Upper lobe of right lung (tissue), 1 donor: ENCODE measurements at places on chromosomes 2 and 18. TPM values are rescaled to one million over a fixed set of nuclear protein-coding genes. Genes with fewer than 3 reads are reported as not detected.

The GRHL1 gene
- total RNA-seq = 2.7 TPM

The SNRNP200 gene
- 91.2 TPM for total RNA-seq

The CCDC85A gene
- total RNA-seq = 22.2 TPM

The TCF7L1 gene
- 21.1 TPM for total RNA-seq

The SCTR gene
- 21.0 TPM for total RNA-seq

The GATA6 gene
- total RNA-seq = 32.2 TPM

The THUMPD2 gene
- 10.7 TPM for total RNA-seq

The CD207 gene
- total RNA-seq = 3.6 TPM

The GPR39 gene
- total RNA-seq = 13.4 TPM

- no peaks in the 10 kb centered on the region for H3K4me1 ChIP-seq
- H3K36me3 ChIP-seq = no peaks in the 10 kb centered on the region
- no peaks in the 10 kb centered on the region for H3K27me3 ChIP-seq
Measured at GRCh38 chr2:230706053-230706521, 6.6 kb upstream of the CAB39 start.

- no peaks in the 10 kb centered on the region for H3K4me1 ChIP-seq
- DNase-seq = no peak
- no peak overlapping the region for H3K4me3 ChIP-seq
- no peak overlapping the region for H3K27ac ChIP-seq
Measured at GRCh38 chr2:45354776-45355175, 256.3 kb downstream of the SRBD1 start.

GRCh38 chr18:64082513-64082912, 66.4 kb downstream of the LINC00305 start:
- no peaks in the 10 kb centered on the region for H3K36me3 ChIP-seq
- DNase-seq = no peak
- H3K27me3 ChIP-seq = no peaks in the 10 kb centered on the region
- no peaks in the 10 kb centered on the region for H3K4me1 ChIP-seq
- no peak overlapping the region for H3K4me3 ChIP-seq

GRCh38 chr2:3180082-3180908, 197.3 kb downstream of the EIPR1 start:
- H3K36me3 ChIP-seq = no peaks in the 10 kb centered on the region
- H3K27ac ChIP-seq = no peak overlapping the region
- no peak overlapping the region for H3K4me3 ChIP-seq

DNA sequence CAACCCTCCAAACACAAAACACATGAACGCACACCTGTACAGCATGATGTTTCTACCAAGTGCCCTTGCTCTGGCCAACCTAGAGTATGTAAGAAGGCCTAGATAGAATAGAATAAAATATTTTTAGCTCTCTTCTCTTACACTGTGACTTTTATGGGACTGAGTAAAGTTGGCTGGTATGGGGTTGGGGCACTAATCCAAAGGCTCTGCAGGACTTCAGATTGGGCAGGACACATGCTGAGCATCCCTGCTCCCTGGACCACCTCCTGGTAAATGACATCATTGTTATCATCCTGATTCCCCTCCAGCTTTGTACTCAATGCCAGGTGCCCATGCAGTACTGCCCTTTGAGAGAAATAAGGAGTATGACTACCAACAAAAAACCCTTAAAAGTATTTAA, 322.2 kb downstream of the SLC8A1 start:
- H3K36me3 ChIP-seq = no peaks in the 10 kb centered on the region
- H3K27me3 ChIP-seq = no peaks in the 10 kb centered on the region
- no peak overlapping the region for H3K4me3 ChIP-seq
- no peak overlapping the region for H3K27ac ChIP-seq
- no peak for DNase-seq

DNA sequence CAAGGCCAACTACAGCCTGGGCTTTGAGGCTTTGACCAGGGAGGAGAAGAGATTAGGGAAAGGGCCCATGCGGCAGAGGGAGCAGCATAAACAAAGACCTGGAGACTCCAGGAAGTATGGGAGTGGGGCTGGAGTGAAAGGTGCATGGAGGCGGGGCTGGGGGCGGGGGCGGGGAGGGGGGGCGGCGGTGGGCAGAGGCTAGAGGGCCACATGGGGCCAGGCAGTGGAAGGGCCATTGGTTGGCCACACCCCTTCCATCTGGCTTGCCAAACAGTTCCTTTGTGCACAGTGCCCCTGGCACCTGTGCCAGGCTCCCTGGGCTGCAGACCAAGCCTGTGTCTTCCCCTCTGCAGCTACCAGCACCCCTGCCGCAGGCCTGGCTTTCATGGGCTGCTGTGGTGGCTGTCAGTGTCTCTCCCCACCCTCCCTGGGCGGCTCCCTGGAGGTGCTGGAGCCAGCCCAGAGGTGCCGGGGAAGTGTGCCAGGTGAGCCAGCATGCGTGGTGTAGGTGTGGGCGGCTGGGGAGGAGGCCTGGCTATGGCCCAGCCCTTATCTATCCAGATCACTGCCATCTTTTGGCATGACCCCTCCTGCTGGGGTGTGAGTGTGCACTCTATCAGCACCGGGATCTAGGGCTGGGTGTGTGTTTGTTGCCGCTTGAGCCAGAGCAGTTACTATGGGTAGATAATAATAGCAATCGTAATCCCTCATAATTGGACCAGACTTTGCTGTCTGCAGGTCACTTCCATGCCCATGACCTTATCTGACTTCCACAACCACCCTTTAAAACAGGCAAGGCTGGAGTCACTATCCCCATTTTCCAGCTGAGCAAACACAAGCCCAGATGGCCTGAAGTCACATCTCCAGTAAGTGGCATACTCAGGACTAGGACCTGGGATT, 30.5 kb downstream of the DNMT3A start:
- H3K4me3 ChIP-seq = no peak overlapping the region
- peak overlapping the region; percentile 17 for H3K27ac ChIP-seq
- H3K27me3 ChIP-seq = no peaks in the 10 kb centered on the region

GRCh38 chr2:10530607-10531239, 82.6 kb upstream of the ODC1 start:
- no peaks in the 10 kb centered on the region for H3K36me3 ChIP-seq
- H3K4me1 ChIP-seq = no peaks in the 10 kb centered on the region
- H3K27me3 ChIP-seq = no peaks in the 10 kb centered on the region
- H3K27ac ChIP-seq = no peak overlapping the region
- no peak for DNase-seq

DNA sequence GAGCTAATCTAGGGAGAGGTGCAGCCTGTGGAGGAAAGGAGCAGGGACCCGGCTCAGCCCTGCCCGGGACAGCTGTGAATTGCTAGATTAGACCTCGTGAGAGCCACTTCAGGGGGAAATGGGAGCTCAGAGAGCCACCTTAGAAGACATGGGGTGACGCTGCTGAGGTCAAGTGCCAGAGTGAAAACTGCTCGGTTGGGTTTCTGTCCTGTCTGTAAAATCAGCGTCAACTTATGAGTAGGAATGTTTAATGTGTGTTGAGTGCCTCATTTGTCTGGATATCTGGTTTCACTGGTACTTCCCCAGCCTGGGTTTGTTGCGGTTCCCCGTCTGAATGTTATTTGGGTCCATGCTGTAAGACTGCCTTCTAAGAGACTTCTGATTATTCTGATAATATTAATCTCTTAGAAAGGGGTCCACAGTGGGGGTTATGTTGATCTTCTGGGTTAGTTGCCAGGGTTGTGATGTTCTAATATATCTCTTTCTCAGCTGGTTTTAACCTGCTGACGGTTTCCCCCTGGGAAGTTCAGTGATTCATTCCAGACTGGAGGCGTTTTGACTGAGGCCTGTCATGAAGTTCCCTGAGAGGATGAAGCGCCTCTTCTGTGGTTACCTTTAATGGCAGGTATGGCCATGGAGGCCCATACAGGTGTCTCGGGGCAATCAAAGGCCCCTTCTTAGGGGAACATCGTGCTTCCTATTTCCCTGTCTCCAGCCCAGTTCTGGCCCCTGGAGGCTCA, 175.9 kb downstream of the SH3RF3 start:
- H3K36me3 ChIP-seq = no peaks in the 10 kb centered on the region
- peaks cover 9% of the 10 kb centered on the region for H3K4me1 ChIP-seq
- no peak overlapping the region for H3K27ac ChIP-seq

- no peak overlapping the region for H3K4me3 ChIP-seq
- no peaks in the 10 kb centered on the region for H3K4me1 ChIP-seq
- no peaks in the 10 kb centered on the region for H3K36me3 ChIP-seq
- no peak for DNase-seq
- no peaks in the 10 kb centered on the region for H3K27me3 ChIP-seq
Measured at GRCh38 chr2:72326759-72327158, 179.1 kb upstream of the CYP26B1 start.

- H3K27me3 ChIP-seq = no peaks in the 10 kb centered on the region
- H3K4me1 ChIP-seq = no peaks in the 10 kb centered on the region
- no peak for DNase-seq
- H3K4me3 ChIP-seq = no peak overlapping the region
- H3K36me3 ChIP-seq = no peaks in the 10 kb centered on the region
Measured at GRCh38 chr18:76573325-76574025, 78.4 kb upstream of the ZNF516 start.

DNA sequence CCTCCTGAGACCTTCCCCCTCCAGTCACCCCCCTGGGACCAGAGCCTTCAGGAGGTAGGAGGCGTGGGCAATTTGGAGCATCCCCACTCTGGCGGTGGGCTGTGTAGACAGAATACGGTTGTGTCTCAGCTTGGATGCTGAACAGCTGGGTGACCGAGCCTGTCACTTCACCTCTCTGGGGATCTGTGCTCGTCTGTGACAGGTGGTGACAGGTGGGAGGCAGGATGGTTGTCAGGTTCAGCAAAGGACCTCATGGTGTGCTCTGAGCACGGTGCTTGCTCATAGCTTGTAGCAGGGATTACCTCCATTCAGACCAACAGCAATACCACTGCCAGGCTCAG, 186.5 kb upstream of the HS6ST1 start:
- H3K27ac ChIP-seq = no peak overlapping the region
- peak; percentile 47 for DNase-seq
- no peaks in the 10 kb centered on the region for H3K4me1 ChIP-seq
- no peaks in the 10 kb centered on the region for H3K36me3 ChIP-seq
- no peak overlapping the region for H3K4me3 ChIP-seq
- H3K27me3 ChIP-seq = no peaks in the 10 kb centered on the region

DNA sequence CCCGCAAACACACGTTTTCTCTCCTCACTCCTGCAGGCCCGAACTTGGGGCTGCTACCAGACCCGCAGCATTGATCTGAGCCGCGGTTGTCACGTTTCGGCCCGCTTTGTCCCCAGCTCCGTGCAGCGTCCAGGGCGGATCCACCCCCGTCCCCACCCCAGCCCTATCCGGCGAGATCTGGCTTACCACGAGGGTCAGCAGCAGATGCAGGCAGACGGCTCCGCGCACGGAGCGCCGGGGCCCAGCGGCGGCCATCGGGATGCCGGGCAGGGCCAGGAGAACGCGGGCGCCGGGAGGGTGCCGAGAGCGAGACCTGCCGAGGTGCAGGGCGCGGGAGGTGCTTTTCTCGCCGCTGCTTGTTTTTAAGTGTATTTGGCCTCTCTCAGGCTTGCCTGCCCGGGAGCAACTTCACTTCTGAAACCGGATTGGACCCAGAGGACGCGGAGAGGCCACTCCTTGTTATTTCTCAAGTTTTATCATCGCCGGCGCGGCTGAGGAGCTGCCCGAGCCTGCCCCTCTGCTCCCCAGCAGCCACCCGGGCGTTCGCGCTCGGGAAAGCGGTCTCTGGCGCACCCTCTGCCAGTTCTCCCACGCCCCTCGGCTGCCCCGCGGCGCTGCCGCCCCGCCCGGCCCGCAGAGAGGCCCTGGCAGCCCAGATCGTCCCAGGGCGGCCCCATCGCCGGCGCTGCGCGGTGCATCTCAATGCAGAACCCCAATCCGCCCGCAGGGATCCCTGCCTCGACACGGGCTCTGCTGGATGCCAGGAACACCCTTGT, at the start of gene DSC3:
DSC3 (minus strand) TSS at position 337 of the 776 bp plus-strand sequence; CDS start at position 255, 82 bp downstream.
- peak; percentile 64 for DNase-seq
- H3K4me3 ChIP-seq = peak within 1 kb of the TSS; percentile 31
- peaks cover 4% of the 10 kb centered on the region for H3K4me1 ChIP-seq
- H3K36me3 ChIP-seq = no peaks in the 10 kb centered on the region
- peaks cover 62% of the 10 kb centered on the region for H3K27me3 ChIP-seq

DNA sequence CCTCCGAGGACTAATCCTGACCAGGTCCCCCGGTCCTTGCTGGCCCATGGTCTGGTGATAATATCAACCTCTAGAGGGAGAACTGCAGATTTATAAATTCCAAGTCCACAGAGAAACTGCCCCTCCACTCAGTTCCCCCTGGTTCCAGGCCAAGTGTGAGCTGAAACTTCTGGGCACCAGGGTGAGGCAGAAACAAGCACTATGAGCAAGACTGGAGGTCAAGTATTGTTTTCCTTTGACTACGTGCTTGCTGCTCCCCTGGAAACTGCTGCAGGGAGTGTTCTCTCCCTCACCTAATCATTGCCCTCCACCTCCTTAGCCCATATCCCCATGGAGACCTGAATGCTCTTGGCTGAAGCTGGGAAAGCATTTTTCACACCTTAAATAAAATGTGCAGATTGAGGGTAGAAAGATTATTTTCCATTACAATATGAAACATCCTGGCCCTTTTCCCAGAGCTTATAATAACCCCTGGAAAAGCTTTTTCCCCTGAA, 135.2 kb downstream of the RDH14 start:
- no peak overlapping the region for H3K4me3 ChIP-seq
- no peak overlapping the region for H3K27ac ChIP-seq
- DNase-seq = no peak
- H3K36me3 ChIP-seq = no peaks in the 10 kb centered on the region

GRCh38 chr2:9753276-9753600, 90.0 kb upstream of the TAF1B start:
- no peaks in the 10 kb centered on the region for H3K36me3 ChIP-seq
- no peak overlapping the region for H3K27ac ChIP-seq
- DNase-seq = peak; percentile 66
- no peak overlapping the region for H3K4me3 ChIP-seq

- no peak overlapping the region for H3K27ac ChIP-seq
- no peaks in the 10 kb centered on the region for H3K4me1 ChIP-seq
- no peak for DNase-seq
- H3K36me3 ChIP-seq = no peaks in the 10 kb centered on the region
Measured at GRCh38 chr2:5449867-5450266, 242.3 kb upstream of the SOX11 start.

DNA sequence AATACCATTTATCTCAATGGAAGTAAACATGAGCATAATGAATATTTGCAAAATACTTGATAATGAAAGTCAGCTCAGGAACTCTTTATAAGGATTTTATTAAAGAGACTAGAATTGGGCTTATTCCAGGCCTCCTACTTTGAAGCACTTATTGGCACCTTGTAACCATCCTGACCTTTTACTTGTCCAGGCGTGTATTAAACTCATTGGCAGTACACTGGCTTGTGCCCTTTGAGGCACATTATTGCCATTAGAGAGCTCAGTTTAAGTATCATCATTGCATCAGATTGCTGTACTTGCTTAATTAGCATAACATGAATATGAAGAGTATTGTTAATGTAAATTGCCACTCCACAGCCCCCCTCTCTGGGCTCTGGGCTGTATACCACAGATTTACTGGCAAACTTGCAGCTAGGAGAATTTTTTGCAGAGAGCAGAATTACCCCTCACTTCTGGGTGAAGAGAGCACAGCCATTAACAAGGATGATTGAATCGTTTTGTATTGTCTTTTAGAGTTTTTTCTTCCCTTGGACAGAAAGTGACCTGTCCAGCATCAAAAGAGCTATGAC, 72.5 kb downstream of the XIRP2 start:
- no peaks in the 10 kb centered on the region for H3K27me3 ChIP-seq
- DNase-seq = no peak
- no peaks in the 10 kb centered on the region for H3K36me3 ChIP-seq
- no peak overlapping the region for H3K4me3 ChIP-seq
- no peak overlapping the region for H3K27ac ChIP-seq
- H3K4me1 ChIP-seq = no peaks in the 10 kb centered on the region
